ENCODE measurements at places on chromosomes 12 and 14. TPM values are rescaled to one million over a fixed set of nuclear protein-coding genes. Genes with fewer than 3 reads are reported as not detected.

Gene SDR9C7
- total RNA-seq: not detected

Gene DPF3
- not detected for total RNA-seq

Gene SLC5A8
- not detected for total RNA-seq

Gene TGM1
- 2.3 TPM for total RNA-seq

Gene OAS1
- total RNA-seq: 4.5 TPM

Gene PLXNC1
- total RNA-seq: 0.57 TPM

Measured in Panc1 (cell line).